Osteoblast (primary cell): ENCODE measurements at places on chromosomes 12 and 14. TPM values are rescaled to one million over a fixed set of nuclear protein-coding genes. Genes with fewer than 3 reads are reported as not detected.

GRCh38 chr14:34180434-34180833, 229.6 kb upstream of the EGLN3 start:
- DNase-seq = no peak

GRCh38 chr12:103586791-103587370, at the start of gene STAB2:
Gene STAB2, plus strand, starts transcription at chr12:103587273. Its CDS starts 204 bp downstream, at chr12:103587477.
- DNase-seq = no peak

- peak; percentile 17 for DNase-seq
Measured at GRCh38 chr12:69278814-69279782, 39.7 kb downstream of the CPSF6 start.

DNA sequence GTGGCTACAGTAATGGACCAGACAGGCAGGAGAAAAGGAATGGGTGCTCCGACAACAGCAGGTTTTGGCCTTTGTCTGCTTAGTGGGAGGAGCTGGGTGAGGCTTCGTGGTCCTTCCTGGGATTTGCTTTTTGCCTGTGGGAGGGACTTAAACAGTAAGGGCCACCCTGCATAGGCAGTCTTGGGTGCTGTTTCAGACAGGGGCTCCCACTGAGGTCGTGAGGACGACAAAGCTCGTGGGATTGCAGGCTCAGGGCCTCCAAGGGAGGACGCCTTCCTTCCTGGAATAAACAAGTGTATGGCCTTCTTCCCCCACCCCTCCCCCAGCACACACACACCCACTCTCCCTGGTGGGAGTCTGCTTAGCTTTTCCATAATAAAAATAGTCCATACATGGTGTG, 63.1 kb downstream of the FZD10 start:
- DNase-seq = no peak

DNA sequence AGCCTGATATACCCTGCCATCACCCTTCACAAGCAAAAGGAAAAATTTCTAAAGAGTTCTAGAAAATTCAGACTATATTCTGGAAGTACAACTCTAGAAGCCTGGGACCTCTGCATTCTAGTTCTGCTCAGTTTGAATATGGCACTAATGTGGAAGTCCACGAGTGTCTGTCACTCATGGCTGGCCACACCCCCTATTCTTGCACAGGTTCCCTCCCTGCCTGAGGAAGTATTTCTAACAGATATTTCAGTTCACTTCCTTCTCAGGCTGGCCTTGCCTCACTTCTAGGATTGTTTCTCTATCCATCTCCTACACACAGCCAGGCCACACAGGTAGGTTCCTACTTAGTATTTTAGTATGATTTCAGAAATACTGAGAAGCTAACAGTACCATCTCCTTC, 67.4 kb downstream of the PHLDA1 start:
- no peak for DNase-seq

GRCh38 chr12:28189784-28190320, 404 bp upstream of the CCDC91 start:
- DNase-seq = peak; percentile 57

- no peak for DNase-seq
Measured at GRCh38 chr12:87618199-87618598, 411.0 kb downstream of the C12orf50 start.

ZNF891 gene
- 1.4 and 1.5 TPM in 2 replicates for total RNA-seq

KRT75 gene
- under 0.01 TPM in 1 of 2 replicates, not detected in the other for total RNA-seq

ISCU gene
- 166 and 184 TPM in 2 replicates for total RNA-seq

MAPKAPK5 gene
- total RNA-seq = 31.5 and 32.9 TPM in 2 replicates

MYBPC1 gene
- not detected in 2 replicates for total RNA-seq

KRT2 gene
- total RNA-seq = not detected in 2 replicates
